GM10248 (cell line): ENCODE measurements at places on chromosomes 7 and 10.

GRCh38 chr10:48406204-48406603, 99.7 kb downstream of the MAPK8 start:
- no peak for DNase-seq

DNA sequence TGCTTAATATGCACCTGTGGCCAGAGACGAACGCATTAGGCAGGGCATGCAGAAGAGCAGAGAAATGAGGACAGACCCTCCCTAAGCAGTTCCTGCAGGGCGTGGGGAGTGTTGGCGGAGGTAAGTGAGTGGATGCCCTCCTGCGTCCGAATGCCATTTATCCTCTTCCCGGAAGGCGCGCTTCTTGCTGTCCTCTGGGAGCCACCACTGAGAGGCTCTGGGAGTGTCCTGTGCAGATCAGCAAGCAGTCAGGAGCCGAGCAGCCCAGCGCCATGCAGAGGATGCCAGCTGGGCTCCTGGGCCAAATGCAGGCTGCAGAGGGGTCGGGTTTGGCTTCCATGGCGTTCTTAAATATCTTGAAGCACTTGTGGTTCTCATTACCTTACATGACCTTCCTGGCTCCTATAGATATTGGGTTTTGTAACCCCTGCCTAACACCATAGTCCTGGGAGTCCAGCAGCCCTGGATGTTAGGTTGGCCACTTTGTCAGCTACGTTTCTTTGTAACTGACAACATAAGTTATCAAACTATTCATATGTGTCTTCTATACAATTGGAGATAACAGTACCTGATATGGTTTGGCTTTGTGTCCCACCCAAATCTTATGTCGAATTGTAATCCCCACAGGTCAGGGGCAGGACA, 30.0 kb upstream of the SLIT1 start:
- DNase-seq = no peak

- no peak for DNase-seq
These were observed 993 bp downstream of the PTPRN2 start for GRCh38 chr7:158586499-158587161.

- DNase-seq = no peak
These were observed 438.1 kb upstream of the NRP1 start for GRCh38 chr10:33772370-33773252.

- no peak for DNase-seq
These were observed 95.0 kb downstream of the CDCA7L start for GRCh38 chr7:21850531-21851285.

DNA sequence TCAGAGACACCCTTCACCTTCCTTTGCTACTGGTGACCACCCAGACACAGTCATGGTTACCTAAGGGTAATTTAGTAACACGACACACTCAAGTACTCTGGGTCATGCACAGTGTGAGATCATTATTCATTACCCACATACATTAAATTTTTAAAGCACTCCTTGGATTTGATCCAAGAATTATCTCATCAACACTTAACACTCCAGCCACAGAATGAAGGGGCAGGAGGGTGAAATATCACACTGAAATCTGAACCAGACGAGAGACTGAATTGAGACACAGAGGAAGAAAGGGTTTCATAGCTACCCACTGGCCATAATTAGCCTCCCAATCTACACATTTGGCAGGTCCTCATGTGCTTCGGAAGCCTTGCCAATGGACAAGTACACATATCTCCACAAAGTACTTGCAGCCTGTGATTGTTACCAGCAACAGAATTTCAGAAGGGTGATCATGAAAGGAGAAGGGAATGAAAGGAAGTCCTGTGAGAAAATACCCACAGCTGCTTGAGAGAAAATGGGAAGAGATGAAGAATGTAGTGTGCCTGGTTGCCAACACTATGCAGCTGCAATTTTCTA, 189.3 kb downstream of the POLR1F start:
- no peak for DNase-seq
